ENCODE measurements at places on chromosomes 2 and 18.

GRCh38 chr2:206873423-206873822 lies 65.9 kb upstream of the CPO start:
- peak; percentile 14 for DNase-seq

DNA sequence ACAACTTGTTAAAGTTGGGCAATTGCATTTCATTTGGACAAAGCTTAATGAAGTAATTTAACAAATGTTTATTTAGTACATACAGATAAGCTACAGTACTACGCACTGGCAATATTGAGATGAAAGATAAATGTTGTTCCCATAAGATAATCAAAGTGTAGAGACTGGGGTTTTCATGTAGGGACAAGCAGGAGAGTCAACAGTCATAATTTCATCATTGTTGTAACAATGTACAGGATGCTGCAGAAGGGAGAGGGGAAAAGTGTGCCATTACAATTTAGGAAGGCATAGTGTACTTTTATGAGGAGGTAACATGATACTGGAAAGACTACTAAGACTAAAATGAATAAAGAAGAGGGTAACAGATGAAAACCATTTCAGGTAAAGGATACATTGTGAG lies 441.6 kb downstream of the ERBB4 start:
- no peak for DNase-seq

DNA sequence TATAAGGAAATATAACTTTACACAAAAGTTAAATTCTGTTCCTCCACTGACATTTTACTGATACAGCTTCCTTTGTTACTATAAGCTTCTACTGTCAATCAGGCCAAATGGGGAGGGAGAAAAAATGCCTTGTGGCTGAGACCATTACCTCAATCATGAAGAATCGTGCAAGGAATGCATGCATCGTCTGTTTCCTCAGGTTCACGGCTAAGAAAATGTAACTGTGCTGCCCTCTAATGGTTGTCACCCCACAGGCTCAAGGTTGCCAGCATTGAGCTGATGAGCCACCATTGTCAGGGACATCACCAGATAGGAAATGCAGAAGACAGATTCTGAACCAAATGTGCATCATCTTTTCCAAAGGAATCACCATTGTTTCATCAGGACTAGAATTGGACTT lies 426.9 kb downstream of the CDH2 start:
- DNase-seq: peak; percentile 73

GRCh38 chr18:25351777-25352628 lies at the start of gene ZNF521:
TSS of gene ZNF521 (minus strand) at chr18:25352166. CDS start at chr18:25350946, 1,220 bp downstream.
- DNase-seq: peak; percentile 79

DNA sequence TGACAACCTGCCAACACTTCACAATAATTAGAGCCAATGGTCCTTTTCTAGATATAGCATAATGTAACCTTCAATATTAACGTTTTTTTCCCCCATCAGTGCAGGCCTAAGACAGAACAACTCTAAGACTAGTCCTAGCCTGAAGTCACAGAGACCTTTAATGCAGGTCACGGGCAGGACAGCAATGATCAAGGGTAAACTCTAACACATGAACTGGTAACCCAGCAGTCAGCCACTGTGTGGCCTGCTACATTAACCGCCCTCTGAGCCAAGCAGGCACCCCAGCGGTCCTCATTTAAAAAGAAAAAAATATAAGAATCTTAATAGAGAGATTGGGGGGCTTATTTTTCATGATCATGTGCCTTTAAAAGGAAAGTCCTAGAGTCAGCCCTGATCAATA lies 290.6 kb downstream of the AFF3 start:
- no peak for DNase-seq

DNA sequence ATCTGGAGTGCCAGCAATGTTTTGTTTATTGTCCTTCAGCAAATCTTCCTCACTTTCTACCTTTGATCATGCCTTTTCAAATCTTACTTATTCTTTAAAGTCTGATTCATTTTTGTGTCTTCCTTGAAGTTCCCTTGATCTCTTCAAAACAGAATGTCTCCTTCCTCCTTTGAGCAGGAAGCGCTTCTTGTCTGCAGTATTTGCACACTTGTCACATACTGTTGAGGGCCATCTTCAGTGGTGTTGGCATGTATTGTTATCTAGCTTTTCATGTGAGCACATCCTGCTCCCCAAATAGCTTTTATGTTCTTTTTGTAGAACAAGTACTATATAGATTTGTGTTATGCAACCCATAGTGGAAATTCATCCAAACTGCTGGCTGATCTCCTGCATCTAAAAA lies 5.9 kb upstream of the CERS6 start:
- no peak for DNase-seq

DNA sequence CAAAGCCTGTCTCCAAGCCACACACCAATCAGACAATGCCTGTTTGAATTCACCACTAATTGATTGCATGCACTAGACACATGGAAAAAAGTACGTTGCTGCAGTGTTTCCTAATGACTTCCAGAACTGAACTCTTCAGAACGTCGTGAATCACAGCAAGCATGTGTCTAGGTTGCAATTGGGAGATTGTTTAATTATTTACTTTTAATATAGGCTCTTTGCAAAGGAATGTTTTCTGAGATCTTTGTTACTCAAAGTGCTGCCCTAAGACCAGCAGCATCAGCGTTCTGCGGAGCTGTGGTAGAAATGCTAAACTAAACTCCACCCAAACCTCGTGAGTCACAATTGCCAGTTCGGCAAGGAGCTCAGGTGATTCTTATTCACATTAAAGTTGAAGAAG lies 52.7 kb upstream of the CCDC68 start:
- no peak for DNase-seq

GRCh38 chr2:234457421-234457820 lies 39.5 kb downstream of the ARL4C start:
- peak; percentile 59 for DNase-seq

- DNase-seq: no peak
These were observed 1727.9 kb upstream of the SLC39A10 start for GRCh38 chr2:193929131-193929530.

- DNase-seq: peak; percentile 65
These were observed 1795.7 kb upstream of the PIK3C3 start for GRCh38 chr18:40159141-40160017.

GRCh38 chr2:69080071-69080470 lies 67.1 kb downstream of the ANTXR1 start:
- DNase-seq: no peak

- DNase-seq: no peak
These were observed 98.7 kb downstream of the FAM210A start for GRCh38 chr18:13627639-13628038.

GRCh38 chr2:68837861-68838341 lies 33.3 kb downstream of the BMP10 start:
- peak; percentile 9 for DNase-seq

DNA sequence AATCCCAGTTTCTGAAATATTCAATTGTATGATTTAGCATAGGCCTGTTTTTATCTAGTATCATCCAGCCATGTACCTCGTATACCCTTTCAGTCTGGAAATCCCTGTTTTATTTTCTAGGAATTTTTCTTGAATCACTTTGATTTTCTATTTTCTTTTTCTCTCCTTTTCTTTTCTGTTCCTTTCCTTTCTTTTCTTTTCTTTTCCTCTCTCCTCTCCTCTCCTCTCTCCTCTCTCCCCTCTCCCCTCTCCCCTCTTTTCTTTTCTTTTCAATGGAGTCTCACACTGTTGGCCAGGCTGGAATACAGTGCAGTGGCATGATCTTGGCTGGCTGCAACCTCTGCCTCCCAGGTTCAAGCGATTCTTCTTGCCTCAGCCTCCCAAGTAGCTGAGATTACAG lies 63.5 kb downstream of the SMCHD1 start:
- no peak for DNase-seq
